Esophagus muscularis mucosa (tissue), 4 donors: ENCODE measurements at places on chromosomes 7 and 10. TPM values are rescaled to one million over a fixed set of nuclear protein-coding genes. Genes with fewer than 3 reads are reported as not detected.

- no peak for DNase-seq
- H3K27ac ChIP-seq: no peak overlapping the region
- H3K4me1 ChIP-seq: no peaks in the 10 kb centered on the region
- no peak overlapping the region for H3K4me3 ChIP-seq
Observed at GRCh38 chr7:130845581-130846085, 111.6 kb upstream of the KLF14 start.

- H3K36me3 ChIP-seq: peaks cover 11% of the 10 kb centered on the region
- H3K4me1 ChIP-seq: peaks cover 95% of the 10 kb centered on the region
- H3K4me3 ChIP-seq: no peak overlapping the region
- peak overlapping the region; percentile 93 for H3K27ac ChIP-seq
Observed at GRCh38 chr10:93465806-93466675, 16.1 kb downstream of the MYOF start.

OR2A7 gene
- 2.1 TPM for total RNA-seq

GRCh38 chr10:74957285-74957961 is 131.0 kb downstream of the KAT6B start:
- H3K36me3 ChIP-seq: no peaks in the 10 kb centered on the region
- no peak for DNase-seq
- no peak overlapping the region for H3K4me3 ChIP-seq

INTS15 gene
- total RNA-seq: 29.9 TPM

- H3K27ac ChIP-seq: peak overlapping the region; percentile 33
- peaks cover 15% of the 10 kb centered on the region for H3K36me3 ChIP-seq
- H3K4me1 ChIP-seq: peaks cover 36% of the 10 kb centered on the region
- no peak overlapping the region for H3K4me3 ChIP-seq
Observed at GRCh38 chr7:2734751-2735571, 47.0 kb downstream of the AMZ1 start.

GRCh38 chr7:128000048-128000447 is 31.2 kb downstream of the LRRC4 start:
- peaks cover 44% of the 10 kb centered on the region for H3K4me1 ChIP-seq
- no peaks in the 10 kb centered on the region for H3K36me3 ChIP-seq
- no peaks in the 10 kb centered on the region for H3K27me3 ChIP-seq
- no peak for DNase-seq

DNA sequence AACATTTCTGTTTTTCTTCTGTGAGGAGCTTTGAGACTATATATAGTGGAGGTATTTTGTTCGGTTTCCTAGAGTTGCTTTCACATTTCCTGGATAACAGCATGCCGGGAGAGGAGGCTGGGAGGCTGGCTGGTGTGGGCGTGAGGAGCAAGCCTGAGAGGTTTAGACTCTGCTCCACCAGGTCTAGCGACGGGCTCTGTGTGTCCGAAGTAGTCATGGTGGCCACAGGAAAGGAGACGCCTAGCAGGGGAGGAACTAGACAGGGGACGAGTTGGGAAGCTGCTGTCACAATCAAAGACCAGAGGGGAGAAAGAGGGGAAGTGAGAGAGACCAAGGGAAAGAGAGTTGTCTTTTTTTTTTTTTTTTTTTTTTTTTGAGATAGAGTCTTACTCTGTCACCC is 19.6 kb downstream of the PTPRE start:
- no peak overlapping the region for H3K27ac ChIP-seq
- no peak overlapping the region for H3K4me3 ChIP-seq
- no peaks in the 10 kb centered on the region for H3K36me3 ChIP-seq
- peaks cover 27% of the 10 kb centered on the region for H3K4me1 ChIP-seq
- no peaks in the 10 kb centered on the region for H3K27me3 ChIP-seq
- no peak for DNase-seq

- H3K27ac ChIP-seq: peak overlapping the region; percentile 40
- H3K4me1 ChIP-seq: peaks cover 15% of the 10 kb centered on the region
- H3K36me3 ChIP-seq: no peaks in the 10 kb centered on the region
- H3K4me3 ChIP-seq: no peak overlapping the region
- no peak for DNase-seq
Observed at GRCh38 chr10:114271779-114272167, 32.7 kb downstream of the VWA2 start.

DNA sequence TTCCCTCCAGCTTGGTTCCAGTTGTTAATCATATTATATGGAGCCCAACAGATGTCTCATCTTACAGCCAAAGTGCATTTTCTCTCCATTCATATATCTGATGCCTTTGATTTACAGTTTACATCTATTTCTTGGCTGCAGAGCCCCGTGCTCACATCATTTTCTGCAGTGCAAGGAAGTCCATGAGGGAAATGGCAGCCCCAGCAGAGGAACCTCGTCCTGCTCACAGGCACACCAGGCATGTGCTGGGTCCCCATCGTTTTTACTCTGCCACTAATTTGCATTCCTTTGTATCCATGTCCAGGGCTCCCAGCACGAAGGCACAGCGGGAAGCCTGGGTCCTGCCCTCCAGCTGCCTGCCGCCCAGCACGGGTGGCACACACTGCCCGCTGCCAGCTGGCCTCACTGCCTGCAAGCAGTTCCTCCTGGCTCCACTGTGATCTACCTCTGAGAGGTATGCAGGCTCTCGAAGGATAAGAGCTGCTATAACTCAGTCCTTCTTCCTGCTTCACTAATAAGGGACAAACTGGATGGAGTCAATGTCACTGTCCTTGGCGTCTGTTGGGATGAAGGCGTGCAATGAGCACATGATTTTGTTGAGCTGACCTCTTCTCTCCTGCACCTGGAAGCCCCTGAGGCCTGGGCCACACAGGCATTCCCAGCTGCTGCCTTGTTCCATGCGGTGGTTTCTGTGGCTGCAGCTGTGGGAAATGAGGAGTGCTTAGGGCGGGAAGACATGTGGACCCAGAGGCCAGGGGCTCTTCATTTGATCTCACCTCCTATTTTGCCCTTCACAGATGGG is 583.6 kb upstream of the MGMT start:
- H3K27ac ChIP-seq: no peak overlapping the region
- no peaks in the 10 kb centered on the region for H3K36me3 ChIP-seq
- DNase-seq: peak; percentile 82
- H3K27me3 ChIP-seq: no peaks in the 10 kb centered on the region
- no peak overlapping the region for H3K4me3 ChIP-seq
- no peaks in the 10 kb centered on the region for H3K4me1 ChIP-seq

DNA sequence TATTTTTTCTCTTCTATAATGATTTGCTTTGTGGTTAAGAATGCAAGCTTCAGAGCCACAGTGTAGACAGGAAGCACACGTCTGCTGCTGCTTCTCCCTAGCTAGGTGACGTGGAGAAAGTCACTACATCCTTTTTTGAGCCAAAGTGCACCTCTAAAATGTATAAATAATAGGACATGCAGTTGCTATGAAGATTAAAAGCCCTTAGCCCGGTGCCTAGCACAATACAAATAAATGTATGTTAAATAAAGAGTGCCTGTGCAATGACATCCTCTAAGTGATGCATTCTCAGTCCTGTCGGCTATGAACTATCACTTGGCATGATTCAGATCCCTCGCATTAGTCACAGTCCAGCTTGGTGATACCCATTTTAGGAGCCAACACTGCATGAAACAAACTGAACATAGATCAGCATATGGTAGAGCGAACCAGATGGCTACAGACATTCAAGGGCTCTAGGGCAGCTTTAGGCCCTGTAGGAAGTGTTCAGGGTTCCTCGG is 4.8 kb upstream of the TRDMT1 start:
- no peak overlapping the region for H3K4me3 ChIP-seq
- H3K27ac ChIP-seq: no peak overlapping the region
- no peak for DNase-seq
- H3K27me3 ChIP-seq: no peaks in the 10 kb centered on the region
- peaks cover 5% of the 10 kb centered on the region for H3K4me1 ChIP-seq

DNA sequence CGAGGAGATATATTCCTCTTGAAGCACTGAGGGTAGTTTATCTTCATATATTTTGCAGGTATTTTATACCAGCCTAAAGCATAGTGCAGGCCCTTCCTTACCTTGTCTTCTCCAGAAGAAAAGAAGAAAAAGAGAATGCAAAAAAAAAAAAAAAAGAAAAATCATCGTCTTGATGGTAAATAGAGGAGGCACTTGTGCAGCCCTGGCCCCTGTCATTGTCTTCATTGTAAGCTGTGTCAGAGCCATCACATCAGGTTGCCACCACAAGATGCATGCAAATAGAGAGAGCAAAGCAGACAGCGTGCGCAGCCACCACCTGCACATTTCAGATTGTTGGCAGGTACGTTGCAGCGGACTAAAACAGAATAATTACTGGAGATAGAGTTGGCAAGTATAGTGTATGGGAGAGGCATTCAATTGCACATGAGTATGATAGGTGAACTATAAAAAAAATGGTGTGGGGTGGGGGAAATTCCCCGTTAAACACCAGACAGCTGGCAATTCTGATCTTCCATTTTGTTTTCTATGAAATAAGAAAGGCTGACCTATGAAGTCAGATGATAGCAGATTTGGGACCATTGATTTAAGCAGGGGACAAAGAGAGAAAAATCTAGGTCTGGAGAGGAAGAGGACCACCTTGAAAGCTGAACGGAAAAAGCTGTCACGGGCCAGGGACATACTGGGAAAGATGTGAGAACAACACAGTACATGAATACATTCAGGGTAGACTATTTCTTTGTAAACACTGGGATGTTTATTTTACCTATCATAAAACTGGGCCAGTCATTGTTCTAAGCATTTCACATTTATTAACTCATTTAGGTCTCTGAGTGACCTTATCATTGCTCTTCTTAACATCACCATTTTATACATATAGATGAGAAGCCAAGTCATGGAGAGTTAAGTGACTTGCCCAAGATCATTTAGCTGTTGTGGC is 306.3 kb upstream of the SP8 start:
- no peak overlapping the region for H3K27ac ChIP-seq
- no peaks in the 10 kb centered on the region for H3K4me1 ChIP-seq
- no peak overlapping the region for H3K4me3 ChIP-seq
- no peaks in the 10 kb centered on the region for H3K27me3 ChIP-seq
- DNase-seq: no peak

- no peak overlapping the region for H3K4me3 ChIP-seq
- H3K36me3 ChIP-seq: no peaks in the 10 kb centered on the region
- no peak for DNase-seq
- no peak overlapping the region for H3K27ac ChIP-seq
- H3K27me3 ChIP-seq: no peaks in the 10 kb centered on the region
- H3K4me1 ChIP-seq: no peaks in the 10 kb centered on the region
Observed at GRCh38 chr10:24822590-24822989, 98.9 kb upstream of the ARHGAP21 start.

- H3K27me3 ChIP-seq: no peaks in the 10 kb centered on the region
- peak overlapping the region; percentile 70 for H3K27ac ChIP-seq
- DNase-seq: no peak
Observed at GRCh38 chr10:77527839-77528238, 109.8 kb downstream of the KCNMA1 start.

DNA sequence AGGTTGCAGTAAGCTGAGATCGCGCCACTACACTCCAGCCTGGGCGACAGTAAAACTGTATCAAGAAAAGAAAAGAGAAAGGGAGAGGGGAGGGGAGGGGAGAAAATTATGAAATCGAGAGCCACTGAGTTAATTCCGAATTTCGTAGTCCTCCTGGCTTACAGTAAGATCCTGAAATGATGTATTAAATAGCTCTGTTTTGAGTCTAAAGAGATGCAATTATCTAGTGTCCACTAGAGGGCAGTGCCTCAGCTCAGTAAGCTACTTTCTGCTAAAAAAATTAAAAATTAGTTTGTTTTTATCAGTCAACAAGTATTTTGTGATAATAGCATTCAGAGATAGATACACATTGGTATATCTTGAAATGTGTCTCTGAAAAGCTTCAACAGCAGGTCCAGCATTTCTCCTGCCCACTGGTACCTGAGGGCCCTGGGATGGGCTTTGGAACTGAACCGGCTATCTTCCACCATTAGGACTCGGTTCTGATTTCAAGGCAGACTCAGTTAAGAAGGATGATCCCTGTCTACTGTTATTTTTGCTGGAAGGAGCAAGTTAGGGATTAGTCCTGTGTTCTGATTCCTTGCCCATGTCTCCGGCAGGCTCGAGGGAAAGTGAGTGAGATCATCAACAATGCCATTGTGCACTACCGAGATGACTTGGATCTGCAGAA is 19.5 kb downstream of the TSPAN33 start:
- no peak for DNase-seq
- no peaks in the 10 kb centered on the region for H3K27me3 ChIP-seq
- no peak overlapping the region for H3K4me3 ChIP-seq
- no peaks in the 10 kb centered on the region for H3K36me3 ChIP-seq
- H3K27ac ChIP-seq: no peak overlapping the region

GRCh38 chr7:139943401-139943800 is 114.3 kb downstream of the TBXAS1 start:
- DNase-seq: no peak
- no peaks in the 10 kb centered on the region for H3K36me3 ChIP-seq
- no peak overlapping the region for H3K27ac ChIP-seq
- H3K4me3 ChIP-seq: no peak overlapping the region
- no peaks in the 10 kb centered on the region for H3K27me3 ChIP-seq

GRCh38 chr7:138727336-138728099 is 26.4 kb upstream of the SVOPL start:
- no peak for DNase-seq
- no peaks in the 10 kb centered on the region for H3K27me3 ChIP-seq
- no peaks in the 10 kb centered on the region for H3K36me3 ChIP-seq
- no peak overlapping the region for H3K27ac ChIP-seq

GRCh38 chr10:76141376-76141775 is 710.0 kb downstream of the LRMDA start:
- DNase-seq: no peak
- no peaks in the 10 kb centered on the region for H3K27me3 ChIP-seq
- no peak overlapping the region for H3K27ac ChIP-seq
- H3K4me1 ChIP-seq: no peaks in the 10 kb centered on the region
